Effector CD4-positive, alpha-beta T cell (primary cell): ENCODE measurements at places on chromosomes 5 and 9.

- no peak for DNase-seq
Measured at GRCh38 chr5:2752059-2752820, 763 bp upstream of the IRX2 start.

DNA sequence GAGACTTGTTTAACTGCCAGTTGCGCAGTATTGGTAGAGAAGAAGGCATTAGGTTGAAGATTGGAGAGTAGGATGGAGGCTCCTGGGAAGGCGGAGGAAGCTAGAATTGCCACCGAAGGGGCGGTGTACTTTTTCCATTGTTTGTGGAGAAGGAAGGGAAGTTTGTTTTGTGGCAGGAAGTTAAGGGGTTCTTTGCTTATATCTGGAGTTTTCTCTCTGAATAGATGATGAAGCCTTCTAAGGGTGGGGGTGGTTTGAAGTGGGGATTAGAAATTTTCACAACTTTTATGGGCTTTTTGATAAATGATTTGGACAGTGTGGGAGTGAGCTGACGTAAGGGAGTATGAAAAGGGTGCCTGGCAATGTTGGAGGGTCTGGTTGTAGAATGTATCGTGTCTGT lies 59.3 kb downstream of the SNX30 start:
- no peak for DNase-seq

DNA sequence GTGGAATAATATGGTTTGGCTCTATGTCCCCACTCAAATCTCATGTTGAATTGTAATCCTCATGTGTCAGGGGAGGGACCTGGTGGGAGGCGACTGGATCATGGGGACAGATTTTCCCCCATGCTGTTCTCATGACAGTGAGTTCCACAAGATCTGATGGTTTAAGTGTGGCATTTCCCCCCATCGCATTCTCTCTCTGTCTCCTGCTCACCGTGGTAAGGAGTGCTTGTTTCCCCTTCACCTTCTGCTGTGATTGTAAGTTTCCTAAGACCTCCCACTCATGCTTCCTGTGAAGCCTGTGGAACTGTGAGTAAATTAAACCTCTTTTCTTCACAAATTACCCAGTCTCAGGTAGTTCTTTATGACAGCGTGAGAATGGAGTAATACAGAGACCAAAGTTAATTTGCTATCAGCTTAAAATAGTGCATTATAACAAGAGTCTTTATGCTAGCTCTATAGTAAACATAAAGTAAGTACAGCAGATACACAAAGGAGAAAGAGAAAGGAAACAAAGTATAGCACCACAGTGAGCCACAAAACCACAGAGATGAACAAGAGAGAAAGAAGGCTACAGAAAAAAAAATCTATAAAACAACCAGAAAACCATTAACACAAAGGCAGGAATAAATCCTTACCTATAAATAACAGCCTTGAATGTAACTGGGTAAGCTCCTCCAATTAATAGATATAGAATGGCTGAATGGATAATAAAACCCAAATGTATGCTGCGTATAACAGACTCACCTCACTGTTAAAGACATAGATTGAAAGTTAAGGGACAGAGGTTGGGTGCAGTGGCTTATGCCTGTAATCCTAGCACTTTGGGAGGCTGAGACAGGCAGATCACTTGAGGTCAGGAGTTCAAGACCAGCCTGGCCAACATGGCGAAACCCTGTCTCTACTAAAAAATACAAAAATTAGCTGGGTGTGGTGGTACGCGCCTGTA lies 39.7 kb downstream of the RAPGEF6 start:
- DNase-seq, result no peak

GRCh38 chr5:144198386-144198785 lies 27.7 kb downstream of the KCTD16 start:
- no peak for DNase-seq

DNA sequence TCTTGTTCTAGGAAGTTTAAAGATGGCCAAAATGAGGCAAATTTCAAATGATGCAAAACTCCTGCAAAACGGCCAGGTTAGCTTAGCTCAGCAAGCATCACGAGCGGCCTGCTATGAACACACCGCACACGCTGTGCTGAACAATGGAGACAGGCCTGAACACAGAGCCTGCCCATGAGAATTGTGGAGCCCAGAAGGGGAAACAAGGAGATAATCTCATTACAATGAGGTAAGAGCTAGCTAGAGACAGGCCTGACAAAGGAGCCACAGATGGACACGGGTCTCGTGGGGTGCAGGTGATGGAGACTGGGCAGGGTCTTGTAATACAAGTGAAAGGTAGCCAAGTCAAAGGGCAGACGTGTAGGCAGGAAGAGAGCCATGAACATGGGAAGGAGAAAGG lies 50.2 kb downstream of the PSMB7 start:
- no peak for DNase-seq

GRCh38 chr9:19378164-19378563 lies 1.9 kb downstream of the RPS6 start:
- DNase-seq, result no peak

DNA sequence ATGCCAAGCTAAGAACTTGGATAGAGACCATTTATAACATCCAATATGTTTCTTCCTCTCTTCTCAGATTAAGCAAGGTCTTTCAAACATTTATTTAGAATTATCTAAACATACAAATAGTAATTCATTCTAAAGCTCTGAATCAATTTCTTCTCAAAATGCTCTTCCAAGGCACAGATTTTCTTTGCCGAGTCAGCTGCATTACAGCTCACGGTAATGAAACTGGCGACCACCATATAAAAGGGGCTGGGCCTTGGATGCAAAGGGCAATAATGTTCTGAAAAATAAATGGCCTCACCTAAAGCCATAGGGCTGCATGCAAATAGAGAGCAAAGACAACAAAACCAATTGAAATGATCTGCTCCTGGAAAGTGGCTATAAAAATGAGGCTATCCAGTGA lies 63.8 kb downstream of the MED27 start:
- no peak for DNase-seq

- no peak for DNase-seq
Measured at GRCh38 chr9:95102001-95102433, 215.5 kb downstream of the FANCC start.

DNA sequence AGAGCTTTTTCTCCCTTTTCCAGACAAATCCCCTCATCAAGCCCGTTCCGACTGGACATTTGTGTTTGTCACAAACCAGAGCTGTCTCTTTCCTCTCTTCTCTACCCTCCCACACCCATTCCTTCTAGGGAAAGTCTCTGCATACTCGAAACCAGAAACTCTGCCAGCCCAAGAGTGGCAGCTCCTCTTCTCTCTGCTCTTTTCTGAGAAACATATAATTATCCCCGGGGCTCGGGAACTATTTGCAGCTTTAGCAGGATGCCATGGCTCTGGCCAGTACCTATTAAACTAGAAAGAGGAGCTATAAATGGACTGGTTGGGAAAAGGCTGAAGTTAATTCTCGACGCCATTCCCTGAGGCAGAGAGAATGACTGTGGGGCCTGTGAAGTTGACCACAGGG lies 82.6 kb downstream of the SH3PXD2B start:
- DNase-seq, result no peak

GRCh38 chr5:178108966-178109365 lies 4.4 kb upstream of the N4BP3 start:
- no peak for DNase-seq

DNA sequence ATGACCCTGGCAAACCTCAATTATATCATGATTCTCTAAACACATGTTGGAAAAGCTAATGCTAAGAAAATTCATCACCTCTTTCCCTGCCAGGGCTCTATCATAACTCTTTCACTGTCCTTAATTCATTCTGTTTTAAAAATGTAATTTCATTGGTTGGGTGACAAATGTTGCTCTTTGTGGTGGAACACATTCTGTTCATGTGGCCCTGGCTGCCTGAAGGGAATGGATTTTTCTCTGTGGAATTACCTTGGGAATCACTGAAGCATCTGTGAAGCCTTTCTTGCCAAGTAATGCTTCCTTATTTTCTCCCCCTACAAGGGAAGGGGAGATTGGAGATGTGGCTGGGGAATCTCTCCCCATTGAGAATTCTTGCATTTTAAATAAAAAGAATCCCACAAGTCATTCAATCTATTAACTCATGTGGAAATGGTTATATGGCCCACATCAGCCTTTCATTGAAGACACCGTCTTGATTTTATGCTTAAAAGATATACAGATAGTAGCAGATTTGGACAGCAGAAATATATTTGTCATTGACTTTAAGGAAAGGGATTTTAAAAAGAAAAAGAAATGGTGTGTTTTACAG lies 201.8 kb upstream of the NMUR2 start:
- no peak for DNase-seq

DNA sequence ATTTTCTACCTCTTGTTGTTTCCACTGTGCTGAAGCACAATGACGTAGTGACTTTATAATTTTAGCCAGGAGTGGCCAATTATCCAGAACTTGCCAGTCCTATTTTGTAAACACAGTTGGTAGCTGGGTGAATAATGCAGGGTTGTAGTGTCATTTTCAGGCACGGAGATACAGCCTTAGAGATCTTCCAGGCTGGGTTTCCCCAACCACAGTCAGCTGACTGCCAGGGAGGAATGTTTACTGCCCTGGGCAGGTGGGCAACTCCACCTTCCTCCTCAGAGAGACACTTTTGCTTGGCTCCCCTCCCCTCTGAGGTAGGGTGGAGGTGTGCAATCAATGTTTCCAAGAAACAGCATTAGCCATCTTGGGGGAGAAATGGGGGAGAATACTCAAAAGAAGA lies 228.1 kb upstream of the NR4A3 start:
- DNase-seq, result no peak

DNA sequence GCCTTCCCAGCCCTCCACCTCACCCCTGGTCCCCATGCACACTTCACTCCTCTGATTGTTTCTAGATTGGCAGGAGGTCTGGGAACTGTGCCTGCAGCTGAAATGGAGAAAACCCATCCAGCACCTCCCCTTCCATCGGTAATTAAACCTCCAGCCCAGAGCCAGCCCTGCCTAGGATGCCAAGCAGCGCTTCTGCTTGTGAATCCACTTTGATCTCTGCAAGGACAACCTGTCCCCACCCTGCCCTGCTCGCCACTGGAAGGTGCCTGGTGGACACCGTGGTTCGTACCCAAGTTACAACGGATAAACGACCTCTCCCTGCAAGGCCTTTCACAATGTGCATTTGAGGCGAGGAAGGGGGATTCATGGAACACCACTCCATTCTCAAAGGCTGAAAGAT lies 50.6 kb downstream of the IRX2 start:
- DNase-seq, result no peak

DNA sequence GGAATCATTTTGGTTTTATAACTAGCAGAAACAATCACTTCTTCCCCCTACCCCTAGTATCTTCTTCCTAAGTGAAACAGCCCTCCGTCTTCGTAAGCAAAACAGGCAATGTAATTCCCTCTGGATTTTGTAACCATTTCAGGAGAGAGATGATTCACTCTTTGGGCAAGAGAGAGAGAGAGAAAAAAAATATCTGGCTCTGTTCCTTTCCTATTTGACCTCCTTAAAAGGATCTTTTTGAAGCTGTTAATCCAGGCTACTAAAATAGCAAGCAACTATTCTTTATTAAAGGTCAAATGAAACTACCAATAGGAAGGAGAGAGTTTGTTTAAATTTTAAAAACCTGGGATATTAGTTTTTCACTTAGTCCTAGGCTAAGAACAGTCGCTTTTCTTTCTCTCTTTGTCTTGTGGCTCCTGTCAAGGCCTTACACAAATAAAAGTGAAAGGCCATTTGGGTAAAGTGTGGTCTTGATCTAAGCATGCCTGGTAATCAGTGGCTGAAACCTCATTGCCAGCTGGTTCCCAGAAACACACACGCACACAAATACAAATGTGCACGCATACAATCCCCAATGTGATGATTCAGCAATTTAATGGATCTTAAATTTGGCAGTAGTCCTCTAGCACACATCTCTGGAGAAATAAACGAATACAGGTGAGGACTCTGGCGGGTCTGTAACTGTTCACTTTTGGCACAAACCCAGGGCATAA lies 70.2 kb downstream of the PRUNE2 start:
- DNase-seq, result no peak

DNA sequence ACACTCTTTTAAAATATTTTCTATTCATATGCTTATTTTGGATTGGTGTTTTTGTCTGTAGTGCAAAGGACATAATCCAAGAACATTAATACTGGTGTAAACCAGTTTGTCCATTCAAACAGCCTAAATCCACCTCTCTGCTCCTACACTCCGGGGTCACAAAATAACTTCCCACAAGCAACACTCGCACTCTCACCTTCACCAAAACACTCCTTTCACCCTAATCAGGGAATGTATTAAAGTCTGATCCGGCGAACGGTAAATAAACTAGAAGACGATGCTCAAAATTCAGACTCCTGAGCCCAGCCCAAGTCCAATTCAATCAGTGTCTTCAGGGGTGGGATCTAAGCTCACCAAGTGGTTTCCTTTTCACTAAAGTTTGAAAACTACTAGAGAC lies 649 bp downstream of the AP3B1 start:
- no peak for DNase-seq

DNA sequence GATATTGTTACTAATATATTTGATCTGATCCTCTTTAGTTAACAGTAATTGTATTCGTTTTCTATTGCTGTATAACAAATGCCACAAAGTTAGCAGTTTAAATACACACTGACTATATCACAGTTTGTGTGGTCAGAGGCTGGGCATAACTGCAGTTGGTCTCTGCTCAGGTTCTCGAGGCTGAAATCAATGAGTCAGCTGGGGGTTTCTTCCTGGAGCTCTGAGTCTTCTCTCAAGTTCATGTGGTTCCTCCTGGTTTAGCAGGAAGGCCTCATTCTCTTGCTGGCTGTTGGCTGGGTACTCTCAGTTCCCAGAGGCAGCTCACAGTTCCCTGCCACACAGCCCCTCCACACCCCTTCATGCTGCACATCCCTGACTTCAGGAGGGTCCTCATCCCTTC lies 20.7 kb downstream of the COL23A1 start:
- DNase-seq, result no peak

GRCh38 chr9:117466111-117466510 lies 51.3 kb upstream of the ASTN2 start:
- no peak for DNase-seq

DNA sequence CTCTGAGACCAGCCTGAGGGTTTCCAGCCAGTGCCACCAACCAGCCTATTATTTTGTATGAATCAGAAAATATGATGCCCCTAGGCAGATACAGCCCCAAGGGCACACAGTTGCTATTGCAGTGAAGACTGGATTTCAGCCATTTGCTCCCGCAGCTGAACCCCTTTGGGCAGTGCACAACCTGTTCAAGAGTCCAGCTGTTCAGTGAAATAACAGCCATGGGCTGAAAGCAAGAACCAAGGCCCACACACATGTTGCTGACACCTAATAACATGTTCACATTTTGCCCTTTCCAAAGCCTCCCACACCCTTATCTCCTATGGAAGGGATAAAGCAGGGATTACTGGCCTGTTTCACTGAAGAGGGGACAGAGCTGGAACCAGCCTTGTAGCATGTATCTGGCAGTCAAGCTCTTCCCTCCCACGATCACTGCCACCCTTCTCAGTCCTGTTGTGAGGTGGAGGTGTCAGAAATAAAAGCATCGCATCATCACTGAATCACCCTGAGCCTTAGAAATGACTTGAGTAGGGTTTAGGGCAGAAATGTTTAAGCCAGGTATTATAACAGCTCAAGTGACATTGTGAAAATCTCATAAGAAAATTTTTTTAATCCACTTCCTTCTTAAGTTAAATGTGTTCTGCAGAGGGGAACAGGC lies 137.1 kb upstream of the FSTL4 start:
- DNase-seq, result no peak
